Inflammatory macrophage treated with lipopolysaccharide for 1 hour (primary cell): ENCODE measurements at places on chromosomes 2 and 18.

GRCh38 chr2:130728007-130728454 lies 839 bp upstream of the GPR148 start:
- DNase-seq, result no peak

DNA sequence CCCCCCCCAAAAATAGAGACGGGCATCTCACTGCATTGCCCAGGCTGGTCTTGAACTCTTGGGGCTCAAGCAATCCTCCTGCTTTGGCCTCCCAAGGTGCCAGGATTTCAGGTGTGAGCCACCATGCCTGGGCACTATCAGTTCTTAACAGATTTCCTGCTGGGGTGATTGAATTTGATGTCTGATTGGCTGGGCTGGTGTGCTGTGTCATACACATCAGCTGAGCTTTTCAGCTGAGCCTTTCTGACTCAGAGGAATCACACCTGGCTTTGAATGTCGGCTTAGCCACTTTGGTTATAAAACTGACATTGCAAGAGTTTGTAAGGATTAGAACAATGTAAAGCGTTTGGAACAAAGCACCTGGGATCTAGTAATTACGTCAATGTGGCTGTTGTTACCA lies 18.9 kb downstream of the NCAPH start:
- no peak for DNase-seq

DNA sequence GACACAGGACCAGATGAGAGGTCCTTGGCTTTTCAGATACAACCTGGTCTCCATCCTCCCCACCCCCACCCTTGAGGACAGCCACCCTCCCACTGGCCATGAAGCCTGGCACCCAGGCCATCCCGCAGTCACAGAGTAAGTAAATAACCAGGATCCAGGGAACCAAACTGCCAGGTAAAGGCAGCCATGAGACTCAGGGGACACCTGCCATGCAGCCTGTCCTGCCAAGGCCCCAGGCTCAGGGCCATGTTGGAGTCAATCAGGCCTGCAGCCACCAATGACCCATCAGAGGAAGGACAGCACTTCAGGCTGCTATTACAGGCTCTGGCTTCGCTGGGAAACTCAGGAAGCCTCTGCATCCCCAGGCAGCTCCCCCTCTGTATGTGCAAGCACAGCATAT lies 15.6 kb downstream of the SPATA3 start:
- DNase-seq, result no peak

DNA sequence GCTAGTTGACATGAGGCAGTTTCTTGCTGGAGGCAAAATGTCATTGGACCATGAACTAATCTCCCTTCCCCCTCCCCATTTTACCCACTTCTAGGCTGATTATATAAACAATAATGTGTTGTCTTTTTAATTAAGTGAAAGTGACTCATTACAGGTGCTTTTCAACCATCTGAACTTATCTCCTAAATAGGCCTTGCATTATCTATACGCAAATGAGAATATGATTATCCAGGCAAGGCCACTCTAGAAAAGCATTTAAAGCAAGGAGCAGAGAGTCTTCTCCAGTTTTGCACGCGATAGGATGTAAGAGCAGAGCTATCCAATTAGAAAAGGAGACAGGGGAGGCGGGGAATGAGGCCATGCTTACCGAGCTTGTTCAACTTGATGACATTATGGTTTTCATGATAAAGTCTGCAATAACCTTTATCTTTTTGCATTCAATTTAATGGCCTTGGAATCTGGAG lies 286.1 kb upstream of the SIX3 start:
- no peak for DNase-seq

DNA sequence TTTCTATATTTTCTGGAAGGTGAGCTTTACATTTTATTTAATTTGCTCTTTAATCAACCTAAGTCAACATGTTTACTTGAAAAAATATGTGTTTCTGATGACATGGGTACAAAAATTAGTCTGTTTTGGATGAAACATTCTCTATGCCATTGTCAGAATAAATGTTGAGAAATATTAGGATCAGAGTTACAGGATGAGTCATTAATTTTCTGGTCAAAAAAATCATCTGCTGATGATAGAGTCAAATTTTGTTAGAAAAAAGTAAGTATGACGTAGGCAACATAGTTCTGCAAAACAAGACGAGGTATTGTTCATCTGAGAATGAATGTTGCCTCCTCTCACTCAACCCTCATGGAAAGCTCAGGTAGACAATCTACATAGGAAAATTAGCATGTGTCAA lies 107.6 kb upstream of the CAVIN2 start:
- no peak for DNase-seq

DNA sequence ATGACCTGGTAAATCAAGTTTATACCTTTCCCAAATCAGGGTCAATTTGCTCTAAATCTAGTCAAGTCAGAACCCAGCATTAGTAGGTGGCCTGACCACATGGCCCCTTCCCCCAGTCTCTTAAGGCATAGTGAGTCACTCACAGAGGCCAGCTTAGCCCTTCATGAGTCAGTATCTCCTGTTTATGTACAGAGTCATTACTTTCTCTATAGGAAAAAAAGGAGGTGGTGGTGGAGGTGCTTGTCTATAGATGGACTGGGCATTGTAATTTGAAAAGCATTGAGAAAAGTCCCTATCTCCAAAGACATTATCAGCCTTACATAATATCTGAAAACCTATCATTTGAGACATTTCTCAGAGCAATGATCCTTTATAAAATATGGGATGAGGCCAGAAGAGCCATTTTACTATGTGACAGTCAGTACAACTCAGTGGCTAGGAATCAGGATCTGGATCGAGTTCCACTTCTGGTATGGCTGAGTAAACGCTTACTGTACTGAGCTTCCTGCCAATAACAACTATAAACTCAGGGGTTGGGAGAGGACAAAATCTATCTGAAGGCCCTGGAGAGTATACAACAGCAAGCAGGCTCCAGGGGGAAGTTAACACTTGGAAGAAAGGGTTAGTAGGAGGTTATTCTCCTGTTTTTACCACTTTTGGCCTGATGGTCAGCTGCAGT lies 22.5 kb upstream of the SIGLEC15 start:
- peak; percentile 48 for DNase-seq

DNA sequence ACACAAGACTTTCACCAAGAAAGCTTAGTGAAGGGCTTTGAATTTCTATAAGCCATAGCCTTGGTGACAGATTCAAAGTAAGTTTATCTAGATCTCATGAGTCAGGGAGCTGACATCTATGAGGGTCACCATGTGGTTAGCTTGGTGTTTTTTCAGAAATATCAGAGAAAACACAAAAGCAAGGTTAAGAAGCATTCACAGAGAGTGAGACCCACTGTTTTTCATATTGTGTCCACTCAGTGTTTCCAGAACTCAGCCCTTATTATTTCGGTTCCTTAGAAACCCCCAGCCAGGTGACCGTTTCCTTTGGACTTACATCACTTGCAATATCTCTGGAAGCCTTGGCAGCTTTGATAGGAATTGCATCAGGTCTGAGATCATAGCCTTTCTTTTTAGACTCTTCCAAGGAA lies 76.6 kb downstream of the NEB start:
- no peak for DNase-seq

DNA sequence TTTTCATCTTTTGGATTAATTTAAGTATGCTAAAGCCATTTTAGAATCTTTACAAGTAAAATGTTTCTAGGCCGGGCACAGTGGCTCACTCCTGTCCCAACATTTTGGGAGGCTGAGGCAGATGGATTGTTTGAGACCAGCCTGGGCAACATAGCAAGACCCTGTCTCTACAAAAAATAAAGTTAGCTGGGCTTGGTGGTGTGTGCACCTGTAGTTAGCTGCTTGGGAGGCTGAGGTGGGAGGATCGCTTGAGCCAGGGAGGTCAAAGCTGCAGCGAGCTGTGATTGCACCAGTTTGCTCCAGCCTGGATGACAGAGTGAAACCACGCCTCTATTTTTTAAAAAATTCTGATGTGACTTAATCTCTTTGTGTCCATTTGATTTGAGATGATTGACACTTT lies 3.9 kb downstream of the PPM1B start:
- DNase-seq, result no peak

GRCh38 chr2:20488201-20488641 lies 41.3 kb downstream of the RHOB start:
- no peak for DNase-seq

GRCh38 chr2:159131914-159132281 lies 154.6 kb downstream of the WDSUB1 start:
- peak; percentile 18 for DNase-seq

DNA sequence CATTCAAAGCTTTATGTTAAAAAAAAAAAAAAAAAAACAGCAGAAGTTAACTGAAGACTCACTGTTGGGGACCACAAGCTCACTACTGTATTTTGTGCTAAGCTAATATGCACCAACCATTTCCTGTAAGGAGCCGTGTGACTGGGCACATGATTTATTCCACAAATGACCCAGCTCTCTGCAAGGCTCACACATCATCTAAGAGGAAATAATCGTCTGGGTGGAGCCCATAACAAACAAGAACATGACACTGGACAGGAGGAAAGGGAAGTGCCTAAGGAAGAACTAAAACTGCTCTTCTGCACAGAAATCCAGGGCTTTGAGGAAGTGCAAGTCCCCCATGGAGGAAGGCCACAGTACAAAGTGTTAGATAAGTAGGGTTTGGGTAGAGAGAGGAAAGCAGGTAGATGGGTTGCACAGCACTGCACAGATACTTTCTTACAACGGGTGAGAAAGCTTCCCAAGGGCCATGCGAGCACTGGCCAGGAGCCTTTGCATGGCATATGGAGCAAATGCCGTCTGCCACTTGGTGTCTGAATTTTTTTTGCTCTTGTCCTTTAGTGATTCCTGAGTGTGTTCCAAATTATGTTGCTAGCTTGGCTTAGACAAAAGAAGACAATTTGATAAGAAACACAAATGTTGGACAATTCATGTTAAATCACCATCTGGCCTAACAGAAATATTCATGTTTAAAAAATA lies 24.4 kb downstream of the NFE2L2 start:
- peak; percentile 91 for DNase-seq

- no peak for DNase-seq
These were observed 41.2 kb downstream of the SLC9A4 start for GRCh38 chr2:102514061-102514785.

- peak; percentile 67 for DNase-seq
These were observed 1.9 kb upstream of the ESPNL start for GRCh38 chr2:238097988-238098871.

DNA sequence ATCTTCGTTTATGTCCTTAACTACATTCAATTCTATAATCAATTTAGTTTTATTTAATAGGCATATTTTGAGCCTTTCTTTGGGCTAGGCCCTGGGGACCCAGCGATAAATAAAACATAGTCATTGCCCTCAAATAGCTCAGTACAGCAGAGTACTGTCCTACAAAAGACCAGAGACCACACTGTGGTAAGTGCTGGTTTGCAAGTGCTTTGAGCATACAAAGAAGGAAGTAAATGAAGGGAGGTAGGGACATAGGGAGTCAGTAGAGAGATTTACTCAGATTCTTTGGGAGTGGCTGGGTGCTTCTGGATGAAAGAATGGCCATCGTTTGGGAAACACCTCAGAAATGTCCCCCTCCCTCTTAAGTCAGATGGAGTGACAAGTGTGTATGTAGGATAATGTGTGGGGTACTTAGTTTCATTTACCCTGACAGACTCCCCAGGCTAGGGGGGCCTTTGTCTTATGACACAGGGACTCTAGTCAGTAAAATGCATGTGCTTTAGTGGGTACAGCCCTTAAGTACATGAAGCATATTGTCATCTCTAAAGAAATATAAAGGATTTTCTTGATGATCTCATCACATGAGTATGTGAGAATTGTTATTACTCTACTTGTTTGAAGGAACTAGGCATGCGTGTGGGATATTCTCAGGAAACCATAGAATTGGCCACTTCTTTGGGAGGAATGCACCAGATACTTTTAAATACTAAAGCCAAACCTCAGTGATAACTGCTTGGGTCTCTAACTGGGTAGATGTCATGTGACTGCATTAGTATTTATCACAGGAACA lies 35.1 kb downstream of the MAPRE2 start:
- peak; percentile 4 for DNase-seq

GRCh38 chr2:214358506-214358905 lies 52.3 kb upstream of the VWC2L start:
- no peak for DNase-seq

DNA sequence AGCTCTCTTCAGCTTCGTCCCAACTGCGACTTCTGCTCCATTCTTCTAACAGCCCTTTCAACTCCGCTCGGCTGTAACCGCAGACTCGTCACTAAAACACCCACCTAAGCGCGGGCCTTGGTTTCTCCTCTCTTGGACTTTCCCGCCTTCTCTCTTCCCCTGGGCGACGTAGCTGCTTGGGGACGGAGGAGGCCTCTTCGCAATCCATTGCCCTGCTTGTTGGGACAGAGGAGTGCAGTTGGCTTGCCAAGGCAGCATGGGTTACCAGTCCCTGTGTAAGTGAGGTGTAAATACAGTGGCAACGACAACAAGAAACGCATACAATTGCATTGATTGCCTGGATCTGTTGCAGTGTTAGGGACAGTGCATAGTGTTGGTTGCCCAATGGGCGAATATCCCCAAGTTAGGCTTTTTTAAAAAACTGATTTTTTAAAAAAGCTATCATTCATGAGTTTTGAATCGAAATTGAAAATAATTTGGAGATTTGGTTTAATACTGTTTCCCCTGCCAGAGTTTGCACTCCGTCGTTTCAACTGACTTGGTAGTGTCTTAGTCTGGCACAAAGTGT lies 484 bp upstream of the DARS1 start:
- DNase-seq, result peak; percentile 89

DNA sequence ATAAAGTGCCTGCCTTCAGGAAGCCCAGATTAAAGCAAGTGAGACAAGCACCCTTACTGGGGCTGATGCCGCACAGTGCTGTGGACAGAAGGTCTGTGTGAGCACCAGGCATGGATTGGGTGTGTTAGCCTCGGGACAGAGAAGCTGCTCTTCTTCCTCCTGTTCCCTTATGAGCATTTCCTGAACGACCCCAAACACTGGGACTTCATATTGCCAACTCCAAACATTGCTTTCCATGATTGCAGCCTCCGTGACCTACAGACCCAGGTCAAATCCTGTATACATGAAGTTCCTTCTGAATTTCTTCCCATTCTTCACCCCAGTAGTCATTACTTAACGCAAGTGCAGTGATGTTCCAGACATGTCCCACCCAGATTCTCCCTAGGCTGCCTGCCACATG lies 129.8 kb upstream of the ALKAL2 start:
- no peak for DNase-seq

DNA sequence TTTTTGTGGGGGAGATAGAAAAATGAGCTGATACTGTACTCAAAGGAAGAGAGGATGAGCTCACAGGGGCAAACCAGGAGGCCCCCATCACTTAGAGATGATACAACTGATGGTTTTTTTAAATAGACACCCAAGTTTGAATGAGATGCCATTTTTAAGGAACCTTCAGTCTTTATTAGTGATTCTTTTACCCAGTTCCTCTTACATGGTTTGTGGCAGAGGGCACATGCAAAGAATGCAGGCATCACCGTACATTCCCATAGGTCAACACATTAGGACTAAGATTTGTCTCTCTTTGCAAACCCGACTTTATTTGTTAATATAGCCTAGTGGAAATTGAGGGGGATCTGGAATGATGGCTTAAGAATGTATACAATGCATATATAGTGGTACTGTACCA lies 250.9 kb downstream of the ASXL3 start:
- no peak for DNase-seq
